Activated CD8-positive, alpha-beta T cell treated with anti-CD3 and anti-CD28 coated beads, Interleukin-2, amount 10 ng/mL, durations not matched to agents 7 days and 5 days (primary cell): ENCODE measurements at places on chromosomes 4 and X. TPM values are rescaled to one million over a fixed set of nuclear protein-coding genes. Genes with fewer than 3 reads are reported as not detected.

The NSDHL gene
- 14.2 TPM for total RNA-seq

The BMP15 gene
- total RNA-seq = not detected

- no peaks in the 10 kb centered on the region for H3K4me1 ChIP-seq
- H3K36me3 ChIP-seq = no peaks in the 10 kb centered on the region
- no peak for DNase-seq
These were observed 74.8 kb upstream of the SLC34A2 start for GRCh38 chr4:25580633-25581467.

The SORCS2 gene
- total RNA-seq = not detected

- H3K4me3 ChIP-seq = no peak overlapping the region
- H3K36me3 ChIP-seq = no peaks in the 10 kb centered on the region
- H3K27ac ChIP-seq = no peak overlapping the region
- H3K27me3 ChIP-seq = peaks cover 6% of the 10 kb centered on the region
- H3K4me1 ChIP-seq = no peaks in the 10 kb centered on the region
These were observed 125.5 kb downstream of the ATG4A start for GRCh38 chrX:108216919-108217571.

DNA sequence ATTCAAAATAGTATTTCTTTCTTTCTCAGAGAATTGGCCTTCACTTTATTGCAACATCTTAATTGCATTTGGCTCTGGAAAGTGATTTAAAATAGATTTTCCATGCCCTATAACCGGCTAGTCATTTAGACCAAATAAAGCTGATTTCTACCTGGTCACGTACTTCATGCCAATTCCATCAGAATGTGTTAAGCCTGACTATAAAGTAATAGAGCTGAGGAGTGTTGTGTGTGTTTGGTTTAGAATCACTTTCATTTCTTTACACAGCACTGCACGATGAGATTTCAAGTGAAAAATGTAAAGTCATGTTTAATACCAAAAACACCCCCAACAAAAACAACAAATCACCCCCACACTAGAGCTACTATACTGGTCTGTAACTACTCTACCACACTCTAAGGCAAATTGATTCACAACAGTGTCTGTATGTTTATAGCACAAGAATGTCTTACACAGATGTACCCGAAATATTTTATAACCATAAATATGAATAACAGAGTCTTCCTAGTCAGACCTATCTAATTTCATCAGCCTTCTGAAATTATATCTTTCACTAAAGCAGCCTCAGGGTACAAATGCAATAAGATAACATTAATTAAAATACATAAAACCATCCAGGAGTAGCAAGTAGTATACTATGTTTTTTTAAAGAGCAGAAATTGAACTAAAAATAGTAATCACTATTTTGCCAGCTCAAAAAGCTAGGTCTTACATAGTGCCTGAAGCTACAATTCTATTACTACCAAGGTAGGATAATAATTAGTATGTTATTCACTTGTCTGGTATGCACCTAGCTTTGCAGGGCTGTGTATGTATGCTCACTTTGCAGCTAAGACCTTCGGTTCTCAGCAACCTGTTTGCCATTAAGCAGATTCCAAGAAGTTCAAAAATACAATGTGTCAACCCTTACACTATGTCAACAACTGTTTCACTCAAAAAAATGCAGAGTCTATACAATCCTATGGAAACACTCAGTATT is 28.4 kb downstream of the APBB2 start:
- no peaks in the 10 kb centered on the region for H3K27me3 ChIP-seq
- no peak overlapping the region for H3K4me3 ChIP-seq
- H3K4me1 ChIP-seq = no peaks in the 10 kb centered on the region
- no peak overlapping the region for H3K27ac ChIP-seq

DNA sequence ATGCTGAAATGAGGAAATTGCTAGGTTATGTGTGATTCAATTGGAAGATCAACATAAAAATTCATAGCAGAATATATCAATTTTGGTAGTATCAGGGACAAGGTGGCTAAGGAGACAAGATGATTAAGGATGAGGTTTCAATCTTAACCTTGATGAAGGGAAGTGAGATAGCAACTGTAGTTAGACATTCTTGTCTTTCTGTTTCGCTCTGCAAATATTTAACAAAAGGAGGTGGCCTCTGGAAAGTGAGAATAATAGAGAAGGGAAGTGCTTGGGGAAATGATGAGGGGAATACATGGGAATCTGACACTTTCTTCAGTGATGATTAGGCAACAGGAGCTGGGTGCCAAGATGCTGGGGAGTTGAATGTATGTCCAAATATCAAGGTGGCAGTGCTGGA is 337.1 kb upstream of the PUDP start:
- H3K27ac ChIP-seq = no peak overlapping the region
- H3K4me3 ChIP-seq = no peak overlapping the region
- DNase-seq = no peak
- H3K4me1 ChIP-seq = no peaks in the 10 kb centered on the region
- no peaks in the 10 kb centered on the region for H3K27me3 ChIP-seq

DNA sequence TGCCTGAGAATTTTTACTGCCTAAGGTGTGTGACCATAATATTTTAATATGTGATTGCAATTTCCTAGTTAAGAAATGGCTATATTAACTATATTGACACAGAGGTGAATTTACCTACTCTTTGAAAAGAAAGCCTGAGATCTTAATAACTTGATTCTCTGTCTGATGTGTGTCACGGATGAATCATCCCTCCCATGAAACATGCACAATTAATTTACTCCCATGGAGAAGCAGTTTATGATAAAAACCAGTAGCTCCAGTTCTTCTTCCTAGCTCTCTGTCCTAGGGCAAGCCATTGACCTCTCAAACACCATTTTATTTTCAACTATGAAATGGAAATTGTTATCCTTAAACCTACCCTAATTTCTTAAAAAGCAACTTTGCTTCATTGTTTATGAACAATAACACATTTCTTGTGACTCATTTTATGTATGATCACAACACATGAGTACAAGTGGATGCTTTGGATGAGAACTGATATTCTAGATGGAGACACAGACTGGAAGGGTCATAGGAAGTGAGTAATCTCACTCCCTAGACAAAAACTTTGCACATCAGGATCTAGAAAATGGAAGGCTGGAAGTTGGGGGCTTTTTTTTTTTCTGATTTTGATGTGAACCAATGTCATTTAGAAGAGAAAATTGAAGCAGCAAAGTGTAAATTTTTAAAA is 438.3 kb downstream of the GPAT3 start:
- H3K4me1 ChIP-seq = no peaks in the 10 kb centered on the region
- no peak for DNase-seq
- no peak overlapping the region for H3K27ac ChIP-seq
- H3K36me3 ChIP-seq = no peaks in the 10 kb centered on the region

The GLRA3 gene
- total RNA-seq = not detected

DNA sequence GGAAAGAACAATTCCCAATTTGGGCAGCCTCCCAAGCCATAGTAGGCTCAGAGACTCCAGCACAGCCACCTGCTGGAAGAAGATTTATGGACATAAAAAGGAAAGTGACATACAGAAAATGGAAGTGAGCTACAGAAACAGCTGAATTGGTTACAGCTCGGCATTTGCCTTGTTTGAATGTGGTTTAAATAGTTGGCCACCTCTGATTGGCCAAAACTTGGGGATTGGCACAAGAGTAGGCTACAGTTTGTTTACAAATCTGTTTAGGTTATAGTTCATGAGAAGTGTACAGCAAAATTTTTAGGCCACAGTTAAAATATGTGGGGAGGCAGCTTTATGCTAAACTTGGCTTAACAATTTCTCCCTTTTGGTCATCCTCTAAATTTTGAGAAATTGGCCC is 150.4 kb downstream of the MAGEC1 start:
- no peaks in the 10 kb centered on the region for H3K4me1 ChIP-seq
- H3K4me3 ChIP-seq = no peak overlapping the region
- H3K27ac ChIP-seq = no peak overlapping the region
- no peaks in the 10 kb centered on the region for H3K36me3 ChIP-seq
- no peaks in the 10 kb centered on the region for H3K27me3 ChIP-seq
- DNase-seq = no peak

DNA sequence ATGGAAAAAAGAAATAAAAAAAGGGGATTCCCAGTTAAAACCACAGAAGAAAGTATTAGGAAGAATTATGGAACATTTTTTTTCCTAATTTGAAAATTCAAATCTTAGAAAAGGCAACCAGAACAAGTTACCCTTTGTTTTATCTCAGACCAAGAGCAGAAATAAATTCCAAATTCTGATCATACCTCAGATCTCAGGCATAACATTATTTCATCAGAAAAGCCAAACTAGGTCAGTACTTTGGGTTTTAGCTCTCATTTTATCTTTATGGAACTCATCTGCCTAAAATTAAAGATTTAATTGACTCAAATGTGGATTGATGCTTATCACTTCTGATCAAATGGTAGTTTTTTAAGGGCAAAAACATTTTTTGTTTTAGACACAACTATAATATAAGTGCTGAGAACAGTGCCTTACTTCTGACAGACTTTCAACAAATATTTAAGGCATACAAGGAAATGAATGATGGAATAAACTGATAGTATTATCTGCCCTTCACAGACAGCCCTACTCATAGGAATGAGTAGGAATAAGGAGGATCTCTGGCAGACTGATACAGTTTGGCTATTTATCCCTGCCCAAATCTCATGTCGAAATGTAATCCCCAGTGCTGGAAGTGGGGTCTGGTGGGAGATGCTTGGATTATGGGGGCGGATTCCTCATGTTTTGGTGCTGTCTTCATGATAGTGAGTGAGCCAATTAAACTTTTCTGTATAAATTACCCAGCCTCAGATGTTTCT is 245.3 kb upstream of the PITX2 start:
- no peaks in the 10 kb centered on the region for H3K27me3 ChIP-seq
- H3K4me1 ChIP-seq = no peaks in the 10 kb centered on the region
- no peak overlapping the region for H3K27ac ChIP-seq
- H3K36me3 ChIP-seq = no peaks in the 10 kb centered on the region
- H3K4me3 ChIP-seq = no peak overlapping the region

DNA sequence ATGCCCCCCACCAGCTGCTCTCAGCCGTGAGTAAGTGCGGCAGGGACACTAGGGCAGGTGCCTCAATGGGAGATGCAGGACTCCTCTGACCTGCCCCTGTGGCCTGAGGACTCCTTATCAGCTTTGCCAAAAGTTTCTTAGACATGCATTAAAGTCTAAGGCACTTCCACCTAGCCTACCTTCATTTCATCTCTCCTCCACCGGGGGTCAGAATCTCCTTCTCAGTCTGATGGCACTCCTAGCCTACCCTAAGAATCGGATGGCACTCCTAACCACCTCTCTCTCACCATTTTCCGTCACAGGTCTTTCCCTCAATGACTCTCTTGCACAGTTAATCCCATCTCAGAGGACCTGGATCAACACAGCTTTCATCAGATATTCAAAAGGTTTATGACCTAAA is 85.9 kb downstream of the OTC start:
- H3K4me1 ChIP-seq = no peaks in the 10 kb centered on the region
- peaks cover 2% of the 10 kb centered on the region for H3K27me3 ChIP-seq
- H3K27ac ChIP-seq = no peak overlapping the region
- H3K36me3 ChIP-seq = no peaks in the 10 kb centered on the region
- no peak overlapping the region for H3K4me3 ChIP-seq

The TRPC3 gene
- 0.55 TPM for total RNA-seq

The CPE gene
- total RNA-seq = not detected

The PABPC4L gene
- not detected for total RNA-seq

DNA sequence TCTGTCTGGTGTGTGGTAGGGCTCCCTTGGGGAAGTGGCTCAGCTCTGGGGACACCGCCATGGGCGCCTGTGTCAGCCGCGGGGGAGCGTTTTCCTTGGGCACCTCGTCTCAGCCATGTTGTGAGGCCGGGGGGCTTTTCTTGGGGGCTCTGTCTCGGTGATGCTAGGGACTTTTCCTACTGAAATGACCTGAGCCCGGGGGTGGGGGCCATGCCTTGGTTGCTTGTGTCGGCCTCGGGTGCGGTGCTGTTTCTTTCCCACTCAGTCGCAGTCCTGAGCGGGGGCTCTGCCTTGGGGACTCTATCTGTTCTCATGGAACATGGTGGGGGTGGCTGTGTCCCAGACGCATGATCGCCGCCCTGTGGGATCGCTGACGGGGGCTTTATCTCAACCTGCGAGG is 356 bp downstream of the CT45A1 start:
- H3K36me3 ChIP-seq = no peaks in the 10 kb centered on the region
- no peak overlapping the region for H3K4me3 ChIP-seq
- H3K27me3 ChIP-seq = no peaks in the 10 kb centered on the region
- no peak overlapping the region for H3K27ac ChIP-seq
- H3K4me1 ChIP-seq = no peaks in the 10 kb centered on the region
- no peak for DNase-seq

The ZNF157 gene
- 0.32 TPM for total RNA-seq

The VMA21 gene
- 38.4 TPM for total RNA-seq

- H3K4me1 ChIP-seq = peaks cover 18% of the 10 kb centered on the region
- H3K27me3 ChIP-seq = peaks cover 3% of the 10 kb centered on the region
- H3K27ac ChIP-seq = no peak overlapping the region
- H3K36me3 ChIP-seq = no peaks in the 10 kb centered on the region
These were observed 50.1 kb downstream of the STARD8 start for GRCh38 chrX:68697465-68698125.

The HERC6 gene
- total RNA-seq = 25.5 TPM

DNA sequence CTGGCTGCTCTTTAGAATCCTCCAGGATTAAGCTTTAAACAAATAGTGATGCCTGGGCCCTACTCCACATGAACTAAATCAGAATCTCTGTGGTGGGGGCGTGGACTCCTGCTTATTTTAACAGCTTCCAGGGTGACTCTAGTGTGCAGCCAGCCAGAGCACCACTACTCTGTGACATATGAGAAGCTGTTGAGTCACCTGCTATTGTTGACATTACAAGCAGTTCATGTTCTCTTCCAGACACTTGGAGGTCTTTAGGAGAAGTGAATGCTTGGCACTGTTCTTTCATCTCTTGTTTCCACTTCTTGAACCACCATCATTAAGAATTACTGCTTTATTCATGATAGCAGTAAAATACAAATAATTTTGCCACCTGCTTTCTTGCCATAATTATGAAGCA is 426 bp upstream of the C4orf51 start:
- no peaks in the 10 kb centered on the region for H3K4me1 ChIP-seq
- H3K4me3 ChIP-seq = no peak overlapping the region
- no peaks in the 10 kb centered on the region for H3K36me3 ChIP-seq
- no peak overlapping the region for H3K27ac ChIP-seq

DNA sequence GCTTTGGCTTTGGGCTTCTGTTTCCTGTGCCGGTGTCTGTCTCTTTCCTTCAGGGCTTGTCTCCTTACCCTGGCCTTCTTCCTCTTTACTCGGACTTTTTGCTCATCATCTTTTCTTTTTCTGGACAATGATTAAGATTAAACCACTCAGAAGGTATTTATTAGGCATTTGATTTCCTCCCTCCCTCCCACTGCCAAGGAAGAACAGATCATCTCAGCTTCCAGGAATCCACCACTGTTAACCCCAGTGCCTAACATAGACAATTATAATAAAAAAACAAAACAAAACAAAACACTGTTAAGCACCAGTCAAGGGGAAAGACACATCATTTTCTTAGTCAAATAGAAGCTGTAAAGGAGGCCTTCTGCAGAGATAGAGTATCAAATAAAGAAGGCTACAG is 16.6 kb downstream of the PGRMC1 start:
- peaks cover 2% of the 10 kb centered on the region for H3K27me3 ChIP-seq
- peaks cover 3% of the 10 kb centered on the region for H3K4me1 ChIP-seq
- no peak for DNase-seq
- H3K36me3 ChIP-seq = peaks cover 2% of the 10 kb centered on the region

The CSAG1 gene
- not detected for total RNA-seq

The GLRB gene
- total RNA-seq = not detected

- DNase-seq = no peak
- no peak overlapping the region for H3K4me3 ChIP-seq
- H3K36me3 ChIP-seq = peaks cover 80% of the 10 kb centered on the region
- H3K4me1 ChIP-seq = no peaks in the 10 kb centered on the region
- peak overlapping the region; percentile 50 for H3K27ac ChIP-seq
These were observed 40.6 kb downstream of the WDR1 start for GRCh38 chr4:10075953-10076391.

The STK26 gene
- 56.0 TPM for total RNA-seq
